ENCODE measurements at places on chromosomes 2 and 18.

DNA sequence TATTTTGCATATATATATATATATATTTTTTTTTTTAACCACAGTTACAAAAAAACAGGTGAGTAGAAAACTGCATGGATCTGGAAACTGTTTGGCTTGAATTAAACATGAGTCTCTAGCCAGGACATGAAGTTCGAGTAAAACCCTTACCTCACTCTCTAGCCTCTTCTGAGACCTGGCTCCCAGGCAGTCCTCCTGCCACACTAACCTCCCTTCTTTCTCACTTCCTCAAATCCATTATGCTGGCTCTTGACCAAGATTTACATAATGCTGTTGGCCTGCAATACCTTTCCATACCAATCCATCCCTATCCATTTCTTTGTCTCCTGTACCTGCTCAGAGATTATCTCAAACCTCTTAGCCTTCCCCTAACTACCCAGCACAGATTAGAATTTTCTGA, 34.0 kb downstream of the PIGN start:
- H3K36me3 ChIP-seq: peaks cover 7% of the 10 kb centered on the region
- no peaks in the 10 kb centered on the region for H3K27me3 ChIP-seq
- no peak overlapping the region for H3K4me3 ChIP-seq
- no peak overlapping the region for H3K27ac ChIP-seq
- no peaks in the 10 kb centered on the region for H3K4me1 ChIP-seq
- DNase-seq: no peak

- no peaks in the 10 kb centered on the region for H3K27me3 ChIP-seq
- H3K4me1 ChIP-seq: peaks cover 4% of the 10 kb centered on the region
- H3K4me3 ChIP-seq: peak within 1 kb of the TSS; percentile 52
- H3K36me3 ChIP-seq: no peaks in the 10 kb centered on the region
Measured at GRCh38 chr18:21242141-21242779, at the start of gene GREB1L. GREB1L (plus strand) TSS chr18:21242232; CDS start chr18:21383519, 141,287 bp downstream.

DNA sequence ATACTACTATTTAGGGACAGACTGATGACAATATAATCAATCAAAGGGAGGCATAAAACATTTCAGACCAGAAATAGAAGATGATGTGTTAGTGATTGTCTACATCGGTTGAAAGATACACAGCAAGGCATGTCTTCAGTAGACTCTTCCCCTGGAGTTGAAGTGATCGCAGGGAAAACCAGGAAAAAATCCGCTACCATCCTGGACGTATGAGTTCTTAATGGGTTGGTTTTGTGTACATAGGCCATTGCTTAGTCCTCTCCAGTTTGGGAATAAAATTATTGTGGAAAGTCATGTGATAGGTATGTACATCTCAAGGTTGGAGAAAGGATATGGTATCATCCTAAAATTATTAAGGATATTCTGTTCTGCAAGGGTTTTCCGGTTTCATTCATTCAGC, 4.3 kb downstream of the APCDD1 start:
- H3K27ac ChIP-seq: no peak overlapping the region
- H3K27me3 ChIP-seq: no peaks in the 10 kb centered on the region
- no peak overlapping the region for H3K4me3 ChIP-seq
- no peaks in the 10 kb centered on the region for H3K4me1 ChIP-seq
- DNase-seq: no peak

- H3K36me3 ChIP-seq: no peaks in the 10 kb centered on the region
- H3K4me3 ChIP-seq: no peak overlapping the region
- no peak for DNase-seq
- no peaks in the 10 kb centered on the region for H3K4me1 ChIP-seq
Measured at GRCh38 chr18:69213842-69214241, 186.8 kb upstream of the DOK6 start.

GRCh38 chr2:231661422-231662027, 46.8 kb upstream of the PTMA start:
- H3K27me3 ChIP-seq: no peaks in the 10 kb centered on the region
- peak overlapping the region; percentile 49 for H3K4me3 ChIP-seq
- H3K4me1 ChIP-seq: peaks cover 5% of the 10 kb centered on the region
- DNase-seq: no peak
- H3K36me3 ChIP-seq: no peaks in the 10 kb centered on the region

- no peak overlapping the region for H3K4me3 ChIP-seq
- DNase-seq: peak; percentile 1
- no peak overlapping the region for H3K27ac ChIP-seq
- no peaks in the 10 kb centered on the region for H3K4me1 ChIP-seq
- no peaks in the 10 kb centered on the region for H3K36me3 ChIP-seq
Measured at GRCh38 chr2:584863-585823, 92.1 kb downstream of the TMEM18 start.
